ENCODE measurements at places on chromosomes 12 and 14.

GRCh38 chr12:5114436-5114835 lies 70.8 kb downstream of the KCNA5 start:
- no peak for DNase-seq

DNA sequence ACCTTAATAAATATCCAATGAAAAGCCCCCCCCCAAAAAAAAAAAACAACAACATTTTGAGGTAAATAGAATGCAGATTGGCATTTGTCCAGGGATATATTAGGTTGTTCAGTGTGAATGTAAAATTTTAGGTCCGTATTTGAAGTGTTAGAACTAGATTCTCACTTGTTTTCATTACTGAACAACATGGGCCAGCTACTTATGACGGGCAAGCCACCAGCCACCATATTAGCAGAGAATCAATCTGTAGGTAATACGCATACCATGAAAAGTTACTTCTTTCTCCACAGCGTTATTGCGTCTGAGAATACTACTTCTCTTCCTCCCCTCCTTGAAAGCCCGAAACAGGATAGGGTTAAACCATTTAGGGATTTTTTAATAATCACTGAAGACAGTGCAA lies 5.4 kb downstream of the FLRT2 start:
- no peak for DNase-seq

GRCh38 chr14:68672609-68673285 lies 120.1 kb downstream of the ZFP36L1 start:
- DNase-seq = no peak

GRCh38 chr12:52818388-52818787 lies 4.5 kb upstream of the KRT4 start:
- DNase-seq = no peak

DNA sequence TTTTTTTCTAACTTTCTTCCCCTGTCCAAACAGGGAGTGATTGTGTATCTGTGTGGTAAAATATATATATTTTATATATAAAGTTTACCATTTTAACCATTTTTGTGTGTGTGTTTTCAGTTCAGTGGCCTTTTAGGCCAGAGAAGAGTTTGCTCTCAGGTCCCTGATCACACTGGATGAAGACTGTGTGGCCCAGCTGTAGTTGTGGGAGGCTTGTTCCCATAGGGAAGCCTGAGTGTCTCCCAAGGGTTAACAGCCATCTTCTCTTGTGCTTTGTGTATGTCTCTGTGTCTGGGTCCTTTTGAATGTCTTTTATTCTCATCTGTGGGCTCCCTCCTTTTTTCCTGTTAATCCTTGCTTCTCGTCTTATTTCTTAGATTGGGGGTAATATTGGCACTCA lies 23.4 kb downstream of the CGRRF1 start:
- no peak for DNase-seq

DNA sequence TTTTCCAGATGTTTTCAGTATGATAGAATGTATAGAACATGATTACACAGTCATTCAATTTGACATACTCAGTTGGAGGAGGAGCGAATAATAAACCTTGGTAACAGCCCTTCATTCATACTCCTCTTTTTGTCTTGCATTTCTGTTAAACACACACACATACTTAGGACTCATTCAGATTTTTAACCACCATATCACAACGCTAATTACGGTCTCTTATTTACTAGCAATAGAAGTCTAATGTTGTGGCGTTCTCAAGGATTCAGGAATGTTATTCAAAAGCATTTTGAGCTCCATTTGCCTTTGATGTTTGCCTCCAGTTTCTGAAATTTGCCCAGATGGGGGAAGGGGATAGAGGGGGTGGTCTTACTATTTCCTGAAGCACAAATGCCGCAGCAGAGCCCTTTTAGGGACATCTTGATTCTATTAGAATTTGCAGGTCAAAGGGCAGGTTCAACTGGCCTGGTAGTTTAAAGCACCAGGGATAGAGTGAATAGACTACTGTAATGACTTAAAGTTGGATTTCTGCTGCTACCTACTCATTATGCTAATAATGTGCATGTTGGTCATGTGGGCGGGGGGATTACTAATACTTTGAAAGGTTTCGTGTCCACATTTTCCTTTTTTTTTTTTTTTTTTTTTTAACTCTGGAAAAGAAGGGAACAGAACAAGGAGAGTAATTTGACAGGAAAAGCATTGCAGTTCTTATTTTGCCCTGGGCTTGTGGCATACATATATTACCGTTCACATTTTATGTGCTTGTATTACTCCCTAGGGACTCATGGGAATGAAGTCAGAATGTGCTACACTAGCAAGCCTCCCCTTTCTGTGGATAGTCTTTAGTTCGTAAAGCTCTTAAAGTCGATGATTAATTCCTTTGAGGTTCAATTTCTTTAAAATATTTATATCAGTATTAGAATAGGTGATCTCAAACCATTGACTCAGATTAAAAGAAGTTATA lies 226.8 kb downstream of the FBXL14 start:
- no peak for DNase-seq

DNA sequence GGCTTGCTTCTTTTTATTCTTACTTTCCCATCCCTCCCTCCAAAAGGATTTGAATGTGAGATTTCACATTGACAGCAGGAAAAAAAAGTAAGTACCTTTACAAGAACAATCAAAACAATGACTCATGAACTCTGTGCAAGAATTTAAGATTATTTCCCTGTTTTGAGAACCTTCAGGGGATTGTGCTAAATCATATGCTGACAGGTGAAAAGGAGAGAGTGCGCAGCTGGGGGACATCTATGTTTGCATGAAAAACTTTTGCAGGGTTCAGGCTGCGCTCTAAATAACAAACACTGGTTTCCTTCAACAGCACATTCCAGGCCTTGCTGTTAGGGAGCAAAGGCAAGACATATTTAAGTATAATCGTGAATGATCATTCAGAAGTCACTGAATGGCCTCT lies 27.3 kb downstream of the RERG start:
- DNase-seq = no peak

- no peak for DNase-seq
Measured at GRCh38 chr12:78871566-78871965, 7.0 kb downstream of the SYT1 start.

- DNase-seq = no peak
Measured at GRCh38 chr14:90810806-90811205, 5.4 kb downstream of the TTC7B start.

- DNase-seq = peak; percentile 22
Measured at GRCh38 chr12:68611094-68611805, 551 bp downstream of the RAP1B start.

- no peak for DNase-seq
Measured at GRCh38 chr14:94961386-94962165, 191.7 kb upstream of the GSC start.

DNA sequence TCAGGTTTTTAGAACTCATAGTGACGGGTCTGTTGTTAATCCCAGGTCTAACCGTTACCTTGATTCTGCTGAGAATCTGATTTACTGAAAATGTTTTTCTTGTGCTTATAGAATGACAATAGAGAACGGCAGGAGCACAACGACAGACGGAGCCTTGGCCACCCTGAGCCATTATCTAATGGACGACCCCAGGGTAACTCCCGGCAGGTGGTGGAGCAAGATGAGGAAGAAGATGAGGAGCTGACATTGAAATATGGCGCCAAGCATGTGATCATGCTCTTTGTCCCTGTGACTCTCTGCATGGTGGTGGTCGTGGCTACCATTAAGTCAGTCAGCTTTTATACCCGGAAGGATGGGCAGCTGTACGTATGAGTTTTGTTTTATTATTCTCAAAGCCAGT lies 34.4 kb downstream of the PSEN1 start:
- DNase-seq = no peak

- DNase-seq = no peak
Measured at GRCh38 chr14:70022771-70023445, 143.7 kb downstream of the SMOC1 start.

- no peak for DNase-seq
Measured at GRCh38 chr12:53927220-53928029, 11.2 kb upstream of the HOXC13 start.

DNA sequence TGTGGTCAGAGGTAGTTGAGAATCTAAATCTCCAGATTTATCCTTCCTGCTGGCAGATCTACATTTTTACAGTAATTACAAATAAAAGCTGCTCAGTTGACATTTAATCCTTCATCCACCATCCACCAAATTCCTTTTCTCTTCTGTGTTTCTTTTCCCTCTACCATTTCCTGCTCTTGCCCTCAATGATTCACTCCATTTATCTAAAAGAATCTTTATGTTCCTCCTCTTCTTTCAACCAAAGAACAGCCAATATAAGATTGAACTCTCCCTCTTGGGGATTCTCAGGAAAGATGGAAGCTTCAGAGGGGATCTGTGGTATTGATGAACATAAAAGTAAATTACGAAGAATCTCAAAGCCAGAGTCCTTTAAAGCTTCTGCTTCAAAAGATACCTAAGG lies 4.4 kb downstream of the MAP4K5 start:
- no peak for DNase-seq

DNA sequence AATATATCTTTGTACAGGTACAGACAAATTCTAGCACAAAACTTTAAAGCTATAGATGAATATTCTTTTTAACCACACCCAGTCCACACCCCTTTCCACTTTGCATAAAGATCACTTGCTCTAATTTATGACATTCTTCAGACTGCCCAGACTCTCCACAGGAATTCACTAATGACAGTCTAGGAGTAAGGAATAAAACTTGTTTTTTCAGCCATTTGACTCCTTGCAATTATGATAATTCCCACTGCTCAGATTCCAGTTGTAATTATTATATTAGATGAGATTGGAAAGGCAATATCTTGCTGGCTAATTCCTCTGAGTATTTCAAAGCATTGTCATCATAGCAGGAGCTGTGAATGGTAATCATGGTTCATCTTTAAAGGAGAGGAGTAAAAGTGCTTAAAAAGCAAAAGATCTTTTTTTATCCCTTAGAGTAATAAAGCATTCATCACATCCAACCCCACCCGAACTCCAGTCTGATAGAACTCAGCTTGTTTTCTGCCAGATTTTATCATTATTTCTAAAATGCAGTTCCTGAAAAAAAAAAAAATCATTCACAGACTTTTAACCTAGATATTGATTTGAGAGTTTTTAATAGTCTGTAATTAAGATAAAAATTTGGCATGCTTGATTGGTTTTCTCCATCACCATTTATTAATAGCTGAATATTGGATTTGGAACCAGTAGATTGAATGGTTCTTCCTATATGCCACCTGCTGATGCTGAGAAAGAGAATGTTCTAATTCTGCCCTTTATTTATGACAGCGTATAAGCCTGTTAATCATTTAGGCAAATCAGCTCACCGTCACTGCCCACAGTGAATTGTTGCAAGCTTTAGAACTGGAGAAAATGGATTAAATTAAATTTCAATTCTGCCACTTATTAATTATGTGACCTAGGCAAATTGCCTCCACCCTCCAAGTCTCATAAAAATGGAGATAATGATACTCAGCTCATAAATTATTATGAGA lies 93.9 kb upstream of the RASSF8 start:
- no peak for DNase-seq

- DNase-seq = peak; percentile 10
Measured at GRCh38 chr14:50875359-50876070, 3.7 kb downstream of the ABHD12B start.

DNA sequence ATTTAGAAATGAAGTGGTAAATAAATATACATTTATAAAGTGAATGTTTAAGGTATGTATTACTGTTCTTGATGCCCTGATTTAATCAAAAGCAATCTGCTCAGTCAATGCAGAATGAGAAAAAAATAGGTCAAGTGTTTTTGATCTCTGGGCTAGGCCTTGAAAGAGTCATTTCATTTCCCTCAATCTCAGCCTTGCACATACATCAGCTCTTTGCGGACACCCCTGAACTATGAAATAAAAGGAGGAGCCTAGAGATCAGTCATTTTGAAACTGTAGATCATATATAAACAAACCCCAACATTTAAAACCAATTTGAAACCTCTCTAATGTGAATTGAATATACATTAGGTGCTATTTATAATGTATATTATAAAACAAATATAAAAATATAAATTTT lies 42.5 kb downstream of the ATG2B start:
- no peak for DNase-seq

GRCh38 chr12:132313182-132313581 lies 16.2 kb downstream of the GALNT9 start:
- no peak for DNase-seq

DNA sequence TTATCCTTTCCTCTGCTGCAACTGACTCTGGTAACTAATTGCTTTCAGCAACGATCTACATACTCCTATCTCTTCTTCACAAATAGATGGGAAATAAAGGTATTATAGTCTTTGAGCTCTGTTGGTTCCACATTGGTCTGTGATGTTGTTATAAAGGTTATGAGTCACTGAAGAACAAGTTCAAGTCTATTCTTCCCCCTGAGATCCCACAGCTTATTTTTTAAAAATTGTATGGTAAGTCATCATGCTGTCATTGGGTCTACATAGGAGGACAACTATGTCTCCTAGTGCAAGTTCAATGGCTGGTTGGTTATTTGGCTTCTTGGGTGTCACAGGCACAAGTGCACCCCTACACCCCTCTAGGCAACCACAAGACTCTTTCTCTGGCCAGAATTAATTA lies 49.6 kb upstream of the PTCSC3 start:
- DNase-seq = no peak

- DNase-seq = no peak
Measured at GRCh38 chr12:26204612-26205289, 9.4 kb downstream of the SSPN start.

DNA sequence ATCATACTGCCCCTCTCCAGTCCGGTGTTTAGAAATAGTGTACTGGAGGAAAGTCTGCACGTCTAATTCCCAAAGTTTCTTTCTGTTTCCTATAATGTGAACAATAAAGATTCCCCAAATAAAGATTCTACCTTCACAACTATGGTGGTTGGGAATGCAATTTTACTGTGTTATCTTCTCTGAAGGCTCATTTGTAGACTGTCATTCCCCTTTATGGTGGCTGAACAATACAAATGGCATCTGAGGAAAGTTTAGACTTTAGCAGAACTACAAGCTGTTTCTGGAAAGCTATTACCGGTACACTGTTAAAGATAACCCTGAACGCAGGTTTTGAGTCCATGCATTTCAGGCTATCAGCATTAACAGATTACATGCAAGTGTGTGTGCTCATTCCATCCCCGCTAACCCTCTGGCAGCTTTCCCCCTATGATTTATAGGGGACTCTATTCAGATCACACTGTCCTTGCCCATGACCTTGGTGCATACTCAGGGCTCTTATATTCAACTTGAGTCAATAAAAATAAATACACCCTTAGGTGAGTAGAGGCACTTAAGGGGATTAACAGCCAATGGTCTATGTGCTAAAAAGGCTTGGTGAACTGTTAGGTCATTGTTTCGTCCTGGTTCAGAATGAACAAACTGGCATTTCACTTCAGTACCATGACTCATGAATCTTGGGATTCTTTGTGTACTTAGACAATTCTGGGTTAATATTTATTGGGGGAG lies 60.7 kb upstream of the PYGL start:
- no peak for DNase-seq

DNA sequence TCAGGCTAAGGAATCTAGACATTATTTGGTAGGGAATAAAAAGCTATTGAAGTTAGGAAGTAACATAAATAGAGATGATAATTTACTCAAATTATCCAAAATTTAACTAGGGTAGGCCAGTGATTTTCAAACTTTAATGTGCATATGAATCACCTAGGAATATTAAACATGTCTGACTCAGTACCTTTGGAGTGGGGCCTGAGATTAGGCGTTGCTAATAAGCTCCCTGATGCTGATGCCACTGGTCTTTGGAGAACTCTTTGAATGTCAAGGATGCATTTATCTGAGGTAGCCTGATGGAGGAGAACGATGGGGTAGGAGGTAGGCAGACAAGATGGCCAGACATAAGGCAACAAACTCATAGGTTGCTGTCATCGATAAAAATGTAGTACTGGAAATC lies 33.2 kb downstream of the EFCAB11 start:
- DNase-seq = no peak

- no peak for DNase-seq
Measured at GRCh38 chr12:123532808-123533649, 490 bp downstream of the RILPL1 start.

GRCh38 chr14:36111822-36112583 lies 64.5 kb downstream of the PTCSC3 start:
- DNase-seq = no peak

Data from stimulated activated CD8-positive, alpha-beta memory T cell treated with anti-CD3 and anti-CD28 coated beads, Interleukin-12 subunit alpha, Interleukin-12 subunit beta, amount 100 ng/mL, for 1 hour (primary cell).